ENCODE measurements at places on chromosomes 1 and 21.

GRCh38 chr1:83693427-83694126, 305.4 kb downstream of the TTLL7 start:
- DNase-seq, result no peak

GRCh38 chr1:242448910-242449645, 75.4 kb downstream of the PLD5 start:
- DNase-seq, result no peak

DNA sequence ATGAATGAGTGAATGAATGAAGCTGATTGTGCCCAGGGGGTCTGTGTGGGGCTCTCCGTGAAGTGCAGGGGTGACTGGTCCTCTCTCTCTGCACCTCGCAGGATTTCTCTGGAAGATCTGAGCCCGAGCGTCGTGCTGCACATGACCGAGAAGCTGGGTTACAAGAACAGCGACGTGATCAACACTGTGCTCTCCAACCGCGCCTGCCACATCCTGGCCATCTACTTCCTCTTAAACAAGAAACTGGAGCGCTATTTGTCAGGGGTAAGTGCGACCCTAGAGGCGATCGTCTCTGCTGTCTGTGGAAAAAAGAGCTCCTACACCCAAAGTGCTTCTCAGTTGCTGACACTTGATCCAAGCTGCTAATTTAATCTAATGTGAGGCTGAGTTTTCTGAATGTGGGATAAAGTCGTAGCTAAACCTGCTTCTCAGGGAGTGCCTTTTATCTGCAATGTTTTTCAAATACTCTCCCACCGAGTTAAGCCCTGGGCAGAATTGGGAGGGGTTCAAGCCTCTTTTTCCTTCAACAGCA, 101.7 kb downstream of the HUNK start:
- DNase-seq, result no peak

GRCh38 chr1:169392406-169392805, 24.4 kb downstream of the BLZF1 start:
- no peak for DNase-seq

GRCh38 chr1:235291599-235292091, 36.3 kb downstream of the ARID4B start:
- DNase-seq, result no peak

GRCh38 chr1:22104865-22105437, 37.9 kb downstream of the WNT4 start:
- no peak for DNase-seq

GRCh38 chr1:198597690-198598430, 41.0 kb upstream of the PTPRC start:
- DNase-seq, result no peak

DNA sequence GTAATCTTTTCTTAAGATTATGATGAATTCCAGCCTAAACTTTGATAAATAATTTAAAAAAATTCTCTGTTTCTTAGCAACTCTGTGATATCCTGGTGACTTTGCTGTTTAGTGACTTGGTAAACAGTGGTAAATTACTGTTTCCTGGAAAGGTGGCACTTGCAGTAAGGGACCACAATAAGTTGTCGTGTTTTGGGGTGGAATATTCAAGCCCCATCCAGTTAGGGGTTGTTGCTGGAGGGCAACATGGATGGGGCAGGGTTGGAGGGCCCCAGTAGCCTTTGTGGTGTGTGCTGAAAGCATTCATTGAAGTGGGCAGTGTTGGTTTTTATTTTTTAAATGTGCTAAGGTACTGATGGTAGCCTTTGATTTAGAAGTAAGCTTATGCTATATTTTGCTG, 30.3 kb downstream of the PRDM2 start:
- DNase-seq, result no peak

- DNase-seq, result no peak
Observed at GRCh38 chr21:19328954-19329353, 925.4 kb upstream of the TMPRSS15 start.

- no peak for DNase-seq
Observed at GRCh38 chr1:25782608-25783201, 17.3 kb upstream of the SELENON start.

GRCh38 chr21:33168886-33169285, 60.9 kb upstream of the IFNAR2 start:
- DNase-seq, result no peak

- DNase-seq, result no peak
Observed at GRCh38 chr1:7372477-7373120, 398.5 kb upstream of the VAMP3 start.

DNA sequence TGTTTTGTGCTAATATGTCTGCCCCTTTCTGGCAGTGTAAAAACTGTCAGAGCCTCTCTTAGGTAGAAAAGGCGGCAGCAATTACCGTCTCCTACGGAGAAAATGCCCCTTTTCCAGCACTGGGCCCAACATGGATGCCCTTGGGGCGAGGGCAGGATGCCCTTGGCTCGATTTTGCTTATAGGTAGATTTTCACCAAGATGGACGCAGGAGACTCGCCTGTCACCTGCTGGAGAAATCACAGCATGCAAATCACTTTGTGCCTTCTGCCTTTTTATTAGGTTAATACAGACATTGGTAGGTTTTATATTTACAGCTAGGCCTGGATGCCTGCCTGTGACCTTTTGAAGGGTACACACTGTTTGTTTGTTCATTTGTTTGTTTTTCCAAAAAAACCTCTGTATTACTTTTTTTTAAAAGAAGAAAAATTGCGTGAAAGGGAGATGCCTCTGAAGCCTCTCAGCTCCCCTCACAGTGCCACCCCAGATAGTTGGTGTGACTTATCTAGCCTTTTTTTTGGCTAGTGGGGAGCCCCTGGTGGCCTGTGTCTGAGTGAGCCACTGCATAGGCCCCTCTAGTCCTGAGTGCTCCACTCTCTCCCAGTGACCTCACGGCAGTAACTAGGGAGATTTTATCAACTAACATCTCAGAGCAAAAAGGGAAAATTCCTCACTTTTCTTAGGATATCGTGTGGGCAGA, 2.5 kb downstream of the ATP1B1 start:
- no peak for DNase-seq

GRCh38 chr1:184019069-184019468, 18.5 kb downstream of the COLGALT2 start:
- DNase-seq, result no peak

DNA sequence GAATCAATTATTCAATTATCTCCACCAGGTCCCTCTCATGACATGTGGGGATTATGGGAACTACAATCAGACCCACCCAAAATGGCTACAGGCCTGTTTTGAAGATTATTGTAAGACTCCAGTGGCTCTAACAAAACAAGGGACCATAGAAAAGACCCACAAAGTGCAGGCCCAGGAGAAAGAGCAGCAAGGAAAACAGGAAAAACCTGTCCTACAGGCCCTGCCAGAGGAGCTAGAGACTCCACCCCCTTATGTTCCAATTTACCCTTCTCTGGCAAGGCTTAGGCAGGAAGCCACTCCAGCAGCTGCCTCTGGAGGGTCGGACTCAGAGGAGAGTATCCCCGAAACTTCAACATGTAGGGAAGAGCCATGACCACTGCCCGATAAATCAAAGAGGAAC, 96.5 kb downstream of the LIPI start:
- DNase-seq, result no peak

DNA sequence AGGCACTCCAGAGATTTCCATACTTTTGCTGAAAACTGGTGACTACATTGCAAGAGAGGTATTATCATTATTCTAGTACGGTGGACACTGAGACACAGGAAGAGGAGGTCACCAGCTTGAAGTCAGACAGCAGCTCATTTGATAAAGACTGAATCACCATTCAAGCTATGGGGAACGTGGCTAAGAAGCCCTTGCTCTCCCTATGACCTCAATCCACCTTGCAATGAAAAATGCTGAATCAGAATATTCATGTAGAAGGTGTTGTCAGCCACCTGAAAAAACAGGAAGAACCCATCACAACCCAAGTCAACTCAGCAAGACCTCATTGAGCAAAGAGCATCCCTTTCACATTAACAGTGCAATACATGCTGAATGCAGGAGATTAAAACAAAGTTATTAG, 59.0 kb upstream of the FGGY start:
- no peak for DNase-seq

DNA sequence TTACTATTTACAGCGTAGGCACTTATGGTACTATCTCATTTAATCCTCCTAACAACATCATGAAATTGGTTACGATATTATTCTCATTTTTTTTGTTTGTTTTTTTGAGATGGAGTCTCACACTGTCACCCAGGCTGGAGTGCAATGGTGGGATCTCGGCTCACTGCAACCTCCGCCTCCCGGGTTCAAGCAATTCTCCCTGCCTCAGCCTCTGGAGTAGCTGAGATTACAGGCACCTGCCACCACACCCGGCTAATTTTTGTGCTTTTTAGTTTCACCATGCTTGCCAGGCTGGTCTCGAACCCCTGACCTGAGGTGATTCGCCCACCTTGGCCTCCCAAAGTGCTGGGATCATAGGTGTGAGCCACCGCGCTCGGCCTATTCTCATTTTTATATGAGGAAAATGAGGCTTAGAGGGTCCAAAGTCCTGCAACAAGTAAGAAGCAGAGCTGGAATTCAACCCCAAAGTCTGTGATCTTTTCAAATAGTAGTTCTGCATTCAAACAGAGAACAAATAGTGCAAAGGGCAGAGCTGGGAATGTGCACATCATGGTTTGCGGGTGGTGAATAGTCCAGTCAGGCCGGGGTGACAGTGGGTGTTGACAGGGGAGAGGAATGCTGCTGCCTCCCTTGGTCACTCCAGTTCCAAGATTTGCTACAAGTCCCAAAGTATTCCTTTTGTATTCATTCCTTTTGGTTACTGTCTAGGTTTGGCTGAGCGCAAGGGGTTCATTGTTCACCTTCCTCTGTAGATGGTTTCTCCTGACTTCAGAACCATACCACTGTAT, 4.6 kb downstream of the PRUNE1 start:
- DNase-seq, result no peak

DNA sequence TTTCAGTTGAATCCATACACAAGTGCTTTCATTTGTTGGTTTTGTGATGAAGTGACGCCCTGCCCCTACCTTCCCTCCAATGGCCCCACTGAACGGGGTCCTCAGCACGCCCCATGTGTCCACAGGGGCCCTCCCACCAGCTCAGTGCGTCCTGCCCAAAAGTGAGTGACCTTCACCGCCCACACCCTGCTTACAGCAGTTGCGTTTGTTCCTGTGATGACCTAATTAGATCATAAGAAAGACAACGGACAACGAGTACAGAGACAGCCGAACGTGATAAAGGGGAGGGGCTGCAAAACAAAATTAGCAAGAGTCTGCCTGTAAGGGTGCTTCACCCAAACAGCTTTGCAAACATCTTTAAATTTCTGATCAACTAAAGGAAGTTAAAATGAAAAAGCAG, 38.2 kb upstream of the RIPK4 start:
- DNase-seq, result no peak

DNA sequence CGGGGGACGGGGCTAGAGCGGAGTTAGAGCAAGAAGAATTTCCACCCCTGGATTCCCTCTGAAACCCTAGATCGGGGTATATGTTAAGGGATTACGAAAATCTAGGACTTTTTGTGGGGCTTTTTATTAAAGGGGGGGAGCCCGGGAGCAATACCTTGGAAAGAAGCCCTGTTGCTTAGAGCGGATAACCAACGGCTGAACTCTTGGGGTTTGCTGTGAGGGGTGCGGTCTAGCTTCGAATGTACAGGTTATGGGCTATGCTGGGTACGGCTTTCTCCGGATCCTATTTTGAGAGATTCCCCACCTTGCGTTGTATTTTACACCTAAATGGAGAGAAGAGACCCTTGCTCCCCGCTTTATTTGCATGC, 626 bp downstream of the DYRK3 start:
- no peak for DNase-seq

DNA sequence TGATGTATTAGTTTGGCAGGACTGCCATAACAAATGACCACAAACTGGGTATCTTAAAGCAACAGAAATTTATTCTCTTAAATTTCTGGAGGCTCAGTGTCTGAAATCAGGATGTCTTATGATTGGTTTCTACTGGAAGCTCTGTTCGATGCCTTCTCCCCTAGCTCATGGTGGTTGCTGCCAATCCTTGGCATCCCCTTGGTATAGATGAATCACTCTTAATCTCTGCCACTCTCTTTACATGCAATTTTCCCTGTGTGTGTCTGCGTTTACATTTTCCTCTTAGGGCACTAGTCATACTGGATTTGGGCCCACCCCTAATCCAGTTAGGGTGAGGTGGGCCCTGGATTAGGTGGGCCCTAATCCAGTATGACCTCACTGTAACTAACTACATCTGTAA, 54.7 kb upstream of the MPC2 start:
- no peak for DNase-seq

Data from stimulated activated CD8-positive, alpha-beta memory T cell treated with anti-CD3 and anti-CD28 coated beads, Interleukin-15, amount 100 ng/mL, for 4 hours (primary cell).